ENCODE measurements at places on chromosomes 5 and 9. TPM values are rescaled to one million over a fixed set of nuclear protein-coding genes. Genes with fewer than 3 reads are reported as not detected.

Gene BARHL1
- not detected for total RNA-seq

Gene SPATA31C2
- not detected for total RNA-seq

Gene PCSK5
- 3.3 TPM for total RNA-seq

Gene RAB3C
- total RNA-seq = not detected

Gene ARHGEF28
- total RNA-seq = 23.8 TPM

Gene LCNL1
- 0.85 TPM for total RNA-seq

Gene S100Z
- total RNA-seq = not detected

Gene HTR1A
- not detected for total RNA-seq
